EL (cell line): ENCODE measurements at places on chromosomes 6 and 20.

GRCh38 chr6:105318660-105319059 is 84.2 kb downstream of the PREP start:
- peak; percentile 83 for DNase-seq

DNA sequence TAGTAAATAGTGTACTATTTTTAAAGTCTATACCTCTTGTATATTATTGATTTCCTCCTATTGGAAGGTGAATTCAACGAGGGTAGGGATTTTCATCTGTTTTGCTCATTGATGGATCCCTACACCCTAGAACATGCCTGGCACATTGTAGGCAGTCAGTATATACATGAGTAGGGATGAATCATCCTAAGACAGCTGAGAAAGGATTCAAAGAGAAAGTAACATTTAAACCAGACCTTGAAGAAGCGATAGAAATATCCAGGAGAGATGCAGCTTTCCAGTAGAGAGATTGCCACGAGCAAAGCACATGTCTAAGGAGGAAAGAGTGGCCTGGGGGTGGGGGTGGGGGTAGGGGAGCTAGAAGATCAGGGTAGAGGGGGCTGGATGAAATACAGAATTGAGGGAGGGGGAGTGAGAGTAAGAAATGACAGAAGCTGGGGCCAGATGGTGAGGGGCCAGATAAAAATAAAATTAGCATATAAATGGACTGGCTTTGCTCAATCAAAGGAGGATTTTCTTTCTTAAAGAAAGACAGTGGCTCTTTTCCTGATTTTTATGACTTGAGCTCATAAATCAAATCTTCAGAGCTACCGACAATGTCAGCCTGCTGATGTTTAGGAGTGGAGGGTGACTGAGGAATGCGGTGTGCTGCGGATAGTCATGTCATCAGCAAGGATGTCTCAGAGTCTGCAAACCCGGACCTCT is 168.2 kb downstream of the SAMD5 start:
- DNase-seq = no peak

DNA sequence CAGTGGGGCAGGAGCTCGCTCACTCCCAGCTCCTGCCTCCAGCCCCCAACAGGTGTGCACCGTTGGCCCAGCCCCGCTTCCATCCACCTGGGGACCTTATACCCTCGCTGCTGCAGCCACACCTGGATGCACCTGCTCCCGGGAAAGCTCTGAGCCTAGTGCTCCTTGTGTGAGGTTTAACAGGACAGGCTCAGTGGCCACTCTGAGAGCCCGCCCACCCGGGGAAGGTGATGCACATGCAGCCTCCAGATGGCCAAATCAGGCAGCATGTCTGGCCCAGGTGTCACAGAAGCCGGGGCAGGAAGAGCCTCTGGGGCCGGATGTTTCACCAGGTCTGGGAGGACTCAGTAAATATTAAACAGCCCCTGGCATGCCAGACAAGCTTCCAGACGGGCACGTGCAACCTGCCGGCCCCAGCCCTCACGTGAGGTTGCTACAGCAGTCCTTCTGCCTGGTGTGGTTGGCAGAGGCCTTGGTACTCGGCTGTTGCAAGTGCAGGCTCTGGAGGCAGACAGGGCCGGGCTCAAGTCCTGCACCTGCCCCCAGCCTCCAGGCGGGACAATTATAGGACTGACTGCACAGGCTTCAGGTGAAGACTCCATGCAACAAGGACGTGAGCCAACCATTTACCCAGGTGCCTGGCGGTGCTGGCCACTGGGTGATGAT is 66.9 kb downstream of the RIPOR3 start:
- no peak for DNase-seq

GRCh38 chr6:54010340-54011276 is 100.6 kb upstream of the MLIP start:
- no peak for DNase-seq

GRCh38 chr20:4216866-4217265 is 201.5 kb upstream of the RNF24 start:
- DNase-seq = no peak

- DNase-seq = peak; percentile 25
Measured at GRCh38 chr6:35214869-35215664, 1.3 kb downstream of the SCUBE3 start.

- peak; percentile 51 for DNase-seq
Measured at GRCh38 chr6:82365016-82365795, 1.6 kb downstream of the TPBG start.

GRCh38 chr6:137370871-137371633 is 123.1 kb downstream of the OLIG3 start:
- DNase-seq = peak; percentile 6

DNA sequence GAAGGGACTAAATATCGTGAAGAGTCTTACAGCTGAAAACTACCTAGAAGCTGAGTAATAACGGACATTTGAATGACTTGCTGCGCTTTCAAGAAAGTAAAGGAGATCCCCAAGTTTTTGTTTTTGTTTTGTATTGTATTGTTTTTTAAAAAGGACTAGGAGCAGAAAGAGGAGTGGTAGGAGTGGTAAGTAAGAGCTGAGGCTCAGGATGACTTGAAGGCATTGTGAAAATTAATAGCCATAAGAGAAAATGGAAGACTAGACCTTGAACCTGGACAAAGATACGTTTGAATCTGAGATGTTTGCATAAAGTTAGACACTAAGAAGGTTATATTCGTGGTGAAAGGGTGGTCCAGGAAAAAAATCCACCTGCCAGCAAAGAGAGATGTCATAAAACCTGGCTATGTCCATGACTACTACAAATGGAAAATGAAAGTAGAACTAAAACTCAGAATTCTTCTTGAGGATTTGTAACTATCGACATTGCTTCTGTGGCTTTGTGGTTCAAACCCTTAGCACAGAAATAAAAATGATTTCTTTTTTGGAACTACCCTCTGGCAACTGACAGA is 824.8 kb upstream of the FLRT3 start:
- no peak for DNase-seq

DNA sequence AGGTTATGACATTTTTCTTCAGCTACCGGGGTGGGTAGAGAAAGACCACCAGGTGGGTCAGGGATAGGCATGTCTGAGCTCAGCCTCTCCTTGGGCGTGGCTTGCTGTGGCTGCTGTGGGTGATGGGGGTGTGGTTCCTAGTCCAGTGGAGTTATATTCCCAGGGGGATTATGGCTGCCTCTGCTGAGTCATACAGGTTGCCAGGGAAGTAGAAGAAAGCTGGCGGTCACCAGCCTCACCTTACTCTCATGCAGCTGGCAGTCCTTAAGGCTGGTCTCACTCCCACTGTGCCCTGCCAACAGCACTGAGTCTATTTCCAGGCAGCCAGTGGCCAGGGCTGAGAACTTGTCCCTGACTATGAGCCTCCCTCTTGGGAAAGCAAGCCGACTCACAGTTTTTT is 130.0 kb downstream of the SCP2D1 start:
- no peak for DNase-seq

- DNase-seq = peak; percentile 81
Measured at GRCh38 chr6:54617730-54618129, 228.8 kb upstream of the FAM83B start.

- no peak for DNase-seq
Measured at GRCh38 chr6:54907355-54907754, 60.8 kb downstream of the FAM83B start.

DNA sequence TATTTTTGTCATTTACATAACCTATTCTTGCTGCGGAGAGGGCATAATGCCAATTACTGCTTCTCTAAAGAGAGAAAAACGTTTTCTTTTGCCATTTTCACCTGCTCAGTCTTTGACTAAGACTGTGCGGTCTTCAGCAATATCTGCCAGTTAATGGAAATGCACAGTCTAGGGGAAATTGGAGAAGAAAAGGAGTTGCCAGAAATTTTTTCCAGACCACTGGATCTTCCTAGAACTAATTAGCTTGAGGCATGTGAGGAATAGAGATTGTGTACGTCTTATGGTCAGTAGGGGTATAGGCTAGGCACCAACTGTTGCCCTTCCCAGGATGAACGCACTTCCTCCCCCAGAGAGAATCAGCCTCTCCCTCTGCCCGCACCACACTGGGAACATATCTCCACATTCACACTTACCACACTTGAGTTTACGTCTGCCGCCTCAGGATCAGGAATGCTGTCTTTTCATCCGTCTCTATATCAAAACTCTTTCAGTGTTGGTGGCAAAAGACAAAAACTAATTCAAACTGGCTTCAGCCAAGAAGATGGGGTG is 67.9 kb upstream of the E2F3 start:
- no peak for DNase-seq

DNA sequence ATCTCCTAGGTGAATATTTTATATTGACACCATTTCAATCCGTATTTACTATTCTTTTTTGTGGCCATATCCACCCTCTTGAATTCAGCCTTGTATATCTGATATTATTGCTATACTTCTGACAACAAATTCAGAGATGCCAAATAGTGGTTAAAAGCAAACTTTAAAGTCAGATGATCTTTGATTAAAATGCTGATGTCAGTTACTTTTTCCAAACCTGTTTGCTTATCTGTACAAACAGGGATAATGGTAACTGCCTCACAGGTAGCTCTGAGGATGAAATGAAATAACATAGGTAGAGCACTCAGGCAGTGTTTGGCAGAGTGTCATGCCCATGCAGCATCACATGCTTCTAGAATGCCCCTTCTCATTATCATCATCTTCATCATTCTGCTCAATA is 19.2 kb downstream of the PPIL6 start:
- DNase-seq = no peak

- no peak for DNase-seq
Measured at GRCh38 chr6:110098511-110099116, 80.9 kb downstream of the WASF1 start.

GRCh38 chr20:32488066-32488838 is 96.9 kb downstream of the NOL4L start:
- DNase-seq = no peak

DNA sequence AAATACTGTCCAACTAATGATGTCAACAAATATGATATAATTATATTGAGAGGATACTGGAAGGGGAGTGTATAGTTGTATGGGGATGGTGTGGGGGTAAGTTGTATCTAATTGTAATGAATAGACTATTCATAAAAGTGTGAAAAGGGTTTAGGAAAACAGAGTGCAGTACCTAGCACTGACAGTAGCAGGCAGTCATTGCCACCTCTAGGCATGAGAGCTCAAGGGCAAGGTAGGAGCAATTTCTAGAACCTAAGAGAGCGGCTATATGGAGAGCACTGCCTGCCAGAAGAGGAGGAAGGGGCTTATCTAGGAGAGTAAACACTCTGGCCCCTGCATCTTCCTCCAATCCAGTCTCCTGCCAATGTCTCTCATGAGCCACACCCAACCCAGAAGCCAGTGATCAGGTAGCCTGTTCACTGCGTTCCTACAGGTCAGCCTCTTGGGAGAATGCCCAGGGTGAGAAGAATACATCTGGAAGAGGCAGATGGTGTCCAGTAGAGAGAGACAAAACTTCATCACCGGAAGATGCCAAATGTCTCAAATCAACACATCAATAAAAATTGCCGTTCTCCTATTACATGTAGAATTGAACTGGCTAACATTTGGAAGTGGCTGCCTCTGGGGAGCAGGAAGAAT is 200.0 kb downstream of the LY86 start:
- DNase-seq = no peak

- DNase-seq = no peak
Measured at GRCh38 chr6:14280766-14281293, 163.3 kb downstream of the CD83 start.

DNA sequence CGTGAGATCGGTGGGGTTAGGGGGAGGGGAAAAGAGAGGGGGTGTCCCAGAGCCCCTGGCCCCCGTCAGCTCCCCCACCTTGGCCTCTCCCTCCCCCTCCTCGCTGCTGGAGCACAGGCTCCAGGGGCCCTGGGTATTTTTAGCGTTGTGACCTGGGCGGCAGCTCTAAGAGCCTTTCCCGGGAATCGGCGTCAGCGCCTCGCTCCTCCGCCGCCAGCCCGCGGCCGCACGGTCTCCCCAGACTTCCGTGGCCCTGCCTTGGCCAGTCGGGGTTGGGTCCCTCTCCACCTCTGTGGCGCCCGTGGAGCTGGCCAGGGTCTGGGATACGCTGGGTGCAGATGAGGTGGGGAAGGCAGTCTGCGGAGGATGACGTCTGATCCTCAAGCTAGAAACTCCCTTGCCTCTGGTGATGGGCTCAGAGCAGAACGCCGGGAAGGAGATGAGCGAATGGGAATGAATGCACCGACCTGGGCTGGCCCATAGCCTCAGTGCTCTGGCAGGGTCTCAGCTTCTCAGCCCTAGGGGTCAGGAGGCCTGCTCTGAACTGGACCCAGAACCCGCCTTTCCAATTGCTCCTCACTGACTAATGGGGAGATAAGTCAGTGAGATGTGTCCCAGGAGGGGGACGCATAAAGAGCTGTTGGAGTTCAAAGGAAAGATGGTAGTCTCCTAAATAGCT is 883 bp upstream of the DBNDD2 start:
- DNase-seq = peak; percentile 18

DNA sequence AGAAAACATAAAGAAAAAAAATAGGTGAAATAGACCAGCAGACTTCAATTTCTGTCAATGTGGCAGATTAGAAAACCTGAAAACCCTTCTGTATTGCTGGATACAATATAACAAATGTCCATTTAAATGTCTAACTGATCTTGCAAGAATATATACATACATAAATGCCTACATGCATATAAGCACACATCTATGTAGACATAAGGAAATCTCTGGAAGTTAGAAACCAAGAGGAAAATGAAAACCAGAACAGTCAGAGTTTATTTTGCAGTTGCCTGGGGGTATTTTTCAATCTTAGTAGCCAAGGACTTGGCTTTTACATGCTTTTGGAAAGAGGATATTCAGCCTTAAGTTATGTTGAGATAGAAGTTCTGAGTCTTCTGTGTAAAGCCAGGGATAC is 184.0 kb downstream of the RPS12 start:
- DNase-seq = no peak

DNA sequence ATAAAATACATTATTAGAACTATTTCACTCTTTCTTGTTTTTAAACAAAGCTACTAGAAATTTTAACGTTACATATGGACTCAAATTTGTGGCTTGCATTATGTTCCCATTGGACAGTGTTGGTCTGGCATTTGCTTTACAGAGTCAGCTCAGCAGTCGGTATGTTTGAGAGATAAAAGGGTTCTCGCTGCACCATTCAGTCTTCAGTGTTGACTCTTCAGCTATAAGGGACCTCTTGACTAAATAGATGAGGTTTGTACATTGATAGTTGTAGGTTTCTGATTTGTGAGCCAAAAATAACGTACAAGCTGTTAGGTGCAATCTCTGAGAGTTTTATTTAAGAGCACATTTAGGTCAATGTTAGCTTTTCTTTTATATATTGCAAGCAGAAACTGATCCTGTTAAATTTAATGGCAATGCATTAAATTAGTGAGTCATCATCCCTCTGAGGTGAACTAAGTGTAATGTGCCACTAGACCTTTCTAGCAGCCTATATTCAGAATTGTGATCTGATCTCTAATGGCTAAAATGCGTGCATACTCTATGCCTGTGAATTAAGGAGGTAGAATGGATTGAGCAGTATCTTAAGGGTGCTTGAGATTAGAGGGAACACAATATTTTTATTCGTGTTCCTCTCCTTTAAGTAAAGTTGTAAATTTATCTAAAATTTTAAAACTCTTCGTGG is 485.6 kb upstream of the SYNCRIP start:
- no peak for DNase-seq

DNA sequence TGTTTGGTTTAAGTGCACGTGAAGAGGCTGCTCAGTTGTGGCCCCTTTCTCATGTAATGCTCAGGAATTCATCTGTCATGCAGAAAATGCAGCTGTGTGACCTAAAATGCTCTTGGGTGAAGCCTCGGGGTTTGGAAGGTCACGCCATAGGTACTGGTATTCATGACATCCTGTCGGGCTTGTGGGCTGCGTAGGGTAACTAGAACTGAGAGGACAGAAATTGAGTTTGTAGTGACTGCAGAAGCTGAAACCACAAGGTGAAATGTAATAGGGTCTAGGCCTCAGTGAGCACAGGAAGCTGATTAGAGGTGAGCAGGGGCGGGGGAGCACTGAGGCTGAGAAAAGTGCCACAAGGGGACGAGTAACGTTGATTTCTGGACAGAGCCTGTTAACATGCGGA is 128.8 kb downstream of the SOBP start:
- no peak for DNase-seq
